HTR-8/SVneo (cell line): ENCODE measurements at places on chromosomes 16 and 17.
A peak's percentile ranks its signal among the peaks of the same experiment; 100 is the strongest.

DNA sequence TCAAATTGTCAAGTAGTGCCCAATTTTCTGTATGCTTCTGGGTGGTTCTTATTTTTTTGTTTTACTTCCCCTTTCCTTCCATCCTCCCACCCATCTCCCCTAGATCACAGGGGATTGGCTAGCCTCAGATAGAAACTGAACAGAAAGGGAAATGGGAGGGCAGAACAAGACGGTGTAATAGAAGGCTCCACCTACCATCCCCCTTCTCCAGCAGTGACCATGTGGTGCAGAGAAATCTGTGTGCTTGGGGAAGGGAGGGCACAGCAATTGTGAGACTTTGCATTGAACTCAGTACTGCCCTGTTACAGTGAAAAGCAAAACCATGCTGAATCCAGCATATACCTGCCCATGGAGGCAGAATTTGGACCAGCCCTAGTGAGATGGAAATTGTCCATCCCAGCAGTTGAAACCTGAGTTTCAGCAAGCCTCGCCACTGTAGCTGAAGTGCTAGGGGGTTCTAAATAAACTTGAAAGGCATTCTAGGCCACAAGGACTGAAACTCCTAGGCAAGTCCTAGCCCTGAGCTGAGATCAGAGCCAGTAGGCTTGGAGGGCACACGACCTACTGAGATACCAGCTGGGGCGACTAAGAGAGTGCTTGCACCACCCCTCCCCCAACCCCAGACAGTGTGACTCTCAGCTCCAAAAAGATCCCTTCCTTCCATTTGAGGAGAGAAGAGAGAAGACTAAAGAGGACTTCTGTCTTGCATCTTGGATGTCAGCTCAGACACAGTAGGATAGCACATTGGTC, 5.2 kb downstream of the SLFN11 start:
- no peak for DNase-seq

GRCh38 chr17:74898376-74898946, 5.0 kb upstream of the FADS6 start:
- no peak for DNase-seq

DNA sequence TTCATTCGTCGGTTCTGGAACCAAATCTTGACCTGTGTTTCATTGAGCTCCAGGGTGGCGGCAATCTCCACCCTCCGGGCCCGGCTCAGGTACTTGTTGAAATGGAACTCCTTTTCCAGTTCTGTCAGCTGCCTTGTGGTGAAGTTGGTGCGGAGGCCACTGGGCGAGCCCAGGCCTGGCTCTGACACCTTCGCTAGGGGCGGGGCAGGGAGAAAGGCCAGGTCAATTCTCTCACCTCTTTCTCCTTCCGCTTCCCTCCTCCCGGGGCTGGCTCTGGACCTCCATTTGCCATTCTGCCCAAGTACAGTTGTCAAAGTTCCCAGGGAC, 1.2 kb downstream of the HOXB1 start:
- no peak for DNase-seq

- no peak for DNase-seq
These were observed 655 bp downstream of the HIRIP3 start for GRCh38 chr16:29994600-29995323.

GRCh38 chr17:40345161-40345993, 19.2 kb downstream of the GJD3 start:
- DNase-seq, result peak; percentile 81

- DNase-seq, result no peak
These were observed 21.9 kb downstream of the KCNJ2 start for GRCh38 chr17:70190959-70191805.

- DNase-seq, result no peak
These were observed 184.9 kb upstream of the CDH11 start for GRCh38 chr16:65306722-65307121.

- DNase-seq, result no peak
These were observed 1.3 kb upstream of the SENP3 start for GRCh38 chr17:7560172-7561027.

DNA sequence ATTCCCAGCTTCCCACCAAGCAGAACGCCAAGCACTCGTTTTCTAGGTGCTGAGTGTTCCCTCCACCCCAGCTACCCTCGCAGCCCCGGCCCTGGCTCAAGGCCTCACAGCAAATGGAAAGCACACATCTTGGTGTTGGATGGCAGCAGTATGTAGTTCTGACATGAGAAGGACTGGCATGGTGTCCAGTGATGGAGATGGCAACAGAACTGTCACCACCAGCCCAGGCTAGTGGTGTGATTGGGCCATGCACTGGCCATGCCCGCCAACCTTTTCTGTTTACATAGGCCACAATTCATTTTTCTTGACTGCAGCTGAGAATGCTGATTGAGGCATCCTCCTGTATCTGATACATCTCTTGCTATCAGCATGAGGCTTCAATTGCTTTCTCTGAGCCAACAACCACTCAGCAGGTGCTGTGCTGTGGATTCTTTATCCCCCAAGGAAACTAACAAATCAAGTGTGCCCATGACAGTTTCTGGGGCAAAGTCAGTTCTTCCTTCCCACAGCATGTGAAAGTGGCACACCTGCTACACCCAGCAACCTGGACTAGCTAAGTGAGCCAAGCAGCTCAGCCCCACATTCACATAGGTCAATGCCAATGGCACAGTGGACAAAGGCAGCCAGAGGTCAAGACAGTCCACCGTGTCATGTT, 3.8 kb downstream of the SLC12A4 start:
- DNase-seq, result no peak

- no peak for DNase-seq
These were observed 52.5 kb downstream of the BANP start for GRCh38 chr16:88003736-88004135.

DNA sequence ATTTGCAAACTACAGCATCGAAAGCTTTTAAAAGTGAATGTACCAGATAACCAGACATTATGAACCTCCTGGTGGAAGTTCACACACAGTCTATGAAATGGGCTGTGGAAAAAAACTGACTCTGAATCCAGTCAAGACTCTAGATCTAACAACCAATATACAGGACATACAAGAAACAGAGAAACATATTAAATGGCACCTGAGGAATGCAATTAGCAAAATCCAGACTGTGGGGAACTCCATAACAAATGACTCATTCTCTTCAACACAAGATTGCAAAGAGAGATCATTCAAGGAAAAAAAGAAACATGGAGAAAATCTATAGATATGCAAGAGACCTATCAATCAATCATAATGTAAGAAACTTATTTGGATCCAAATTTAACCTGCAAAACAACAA, 119.0 kb downstream of the MYO1D start:
- no peak for DNase-seq

GRCh38 chr17:57908278-57908677, 46.9 kb downstream of the CUEDC1 start:
- DNase-seq, result no peak

- DNase-seq, result no peak
These were observed at the start of gene FAM20A for GRCh38 chr17:68600931-68601564. TSS of gene FAM20A (minus strand) at chr17:68601367. CDS start at chr17:68600666, 701 bp downstream.

DNA sequence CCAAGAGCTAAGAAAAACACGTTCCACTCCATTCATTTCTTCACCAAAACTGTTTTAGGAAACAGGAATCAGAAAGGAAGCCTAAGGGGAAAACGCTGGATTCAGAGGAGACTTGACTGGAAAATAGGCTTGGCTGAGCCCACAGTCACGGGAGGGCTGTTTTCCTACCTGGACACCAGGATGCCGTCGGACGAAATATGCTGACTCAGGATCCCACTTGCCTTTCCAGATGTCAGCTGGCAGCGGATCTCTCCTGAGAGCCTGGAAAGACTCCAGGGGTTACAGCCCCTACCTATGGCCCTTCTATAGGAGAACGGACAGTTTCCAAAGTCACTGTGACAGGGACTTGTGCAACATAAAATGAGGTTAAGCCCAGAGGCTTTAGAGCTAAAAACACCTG, 245.1 kb downstream of the C16orf95 start:
- DNase-seq, result no peak

DNA sequence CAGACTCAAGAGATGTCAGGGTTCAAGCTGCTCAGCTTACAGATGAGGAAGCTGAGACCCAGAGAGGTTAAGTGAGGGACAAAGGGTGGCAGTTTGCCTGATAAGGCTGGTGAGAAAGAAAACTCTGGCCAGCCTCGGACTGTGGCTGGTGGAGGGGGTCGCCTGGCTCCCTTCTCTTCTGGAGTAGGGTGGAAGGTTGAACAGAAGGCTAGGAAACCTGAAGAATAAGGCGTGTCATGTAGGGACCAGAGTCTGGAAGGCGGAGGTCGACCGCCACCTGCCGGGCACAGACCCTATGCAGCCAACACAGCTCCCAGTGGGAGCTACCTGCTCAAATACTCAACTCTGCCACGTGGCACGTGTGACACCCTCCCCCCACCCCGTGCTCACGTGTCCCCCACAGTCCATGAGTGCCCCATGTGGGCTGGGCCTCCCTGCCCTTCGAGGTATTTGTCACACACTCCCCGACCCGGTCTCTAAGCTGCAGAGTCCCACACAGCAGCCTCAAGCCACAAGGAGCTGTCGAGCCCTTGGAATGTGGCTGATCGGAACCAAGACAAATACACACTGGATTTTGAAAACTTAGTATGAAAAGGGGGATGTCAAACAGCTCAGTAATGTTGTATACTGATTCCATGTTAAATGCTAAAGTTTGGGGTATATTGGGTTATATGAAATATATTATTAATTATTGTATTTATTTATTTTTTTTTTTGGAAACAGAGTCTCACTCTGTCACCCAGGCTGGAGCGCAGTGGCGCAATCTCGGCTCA, 11.8 kb downstream of the HID1 start:
- peak; percentile 67 for DNase-seq

- no peak for DNase-seq
These were observed 22.6 kb downstream of the ACSM1 start for GRCh38 chr16:20674684-20675487.

DNA sequence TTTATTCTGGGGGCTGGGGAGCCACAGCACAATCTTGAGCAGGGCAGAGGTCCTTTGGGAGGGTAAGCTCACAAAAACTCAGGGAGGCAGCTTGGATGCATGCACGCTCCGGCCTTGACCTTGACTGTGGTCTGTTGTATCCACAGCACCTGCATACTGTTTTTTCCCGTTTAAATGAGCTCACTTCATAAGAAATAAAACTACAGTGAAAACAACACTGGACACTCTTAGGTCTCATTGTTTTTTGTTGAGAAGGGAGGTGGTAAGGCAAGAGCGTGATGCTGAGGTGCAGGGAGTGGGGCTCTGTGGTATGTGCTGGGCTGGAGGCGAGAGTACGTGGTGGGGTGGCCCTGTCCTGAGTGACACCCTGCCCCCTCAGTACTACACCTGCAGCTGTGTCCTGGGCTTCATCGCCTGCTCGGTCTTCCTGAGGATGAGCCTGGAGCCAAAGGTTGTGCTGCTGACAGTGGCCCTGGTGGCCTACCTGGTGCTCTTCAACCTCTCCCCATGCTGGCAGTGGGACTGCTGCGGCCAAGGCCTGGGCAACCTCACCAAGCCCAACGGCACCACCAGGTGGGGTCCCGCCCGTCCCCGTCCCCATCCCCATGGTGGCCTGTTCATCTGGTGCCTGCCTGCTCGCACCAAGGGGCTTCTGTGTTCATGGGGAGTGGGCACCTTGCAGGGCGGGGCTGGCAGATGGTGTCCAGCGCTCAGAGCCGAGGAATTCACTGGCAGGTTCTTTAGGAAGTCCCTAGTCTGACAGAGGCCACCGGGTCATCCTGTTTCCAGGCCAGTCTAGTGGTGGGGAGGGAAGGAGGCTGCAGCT, 44.2 kb downstream of the ADCY7 start:
- no peak for DNase-seq

DNA sequence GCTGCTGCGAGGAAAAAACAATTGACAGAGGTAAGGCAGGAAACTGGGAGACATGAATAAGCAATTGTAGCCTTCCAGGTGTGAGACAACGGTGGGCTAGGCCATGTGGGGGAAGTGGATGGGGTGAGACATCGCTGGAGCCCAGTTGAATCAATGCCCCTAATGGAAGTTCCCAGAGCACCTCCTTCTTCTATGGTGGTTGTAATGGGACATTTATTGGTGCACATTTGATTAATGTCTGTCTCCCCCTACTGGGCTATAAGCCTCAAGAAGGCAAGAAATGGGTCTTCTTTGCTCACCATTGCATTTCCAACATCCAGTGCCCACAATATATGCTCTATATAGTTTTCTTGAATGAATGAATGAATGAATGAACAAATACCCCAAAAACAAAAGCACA, 22.7 kb upstream of the CD300E start:
- DNase-seq, result peak; percentile 51

DNA sequence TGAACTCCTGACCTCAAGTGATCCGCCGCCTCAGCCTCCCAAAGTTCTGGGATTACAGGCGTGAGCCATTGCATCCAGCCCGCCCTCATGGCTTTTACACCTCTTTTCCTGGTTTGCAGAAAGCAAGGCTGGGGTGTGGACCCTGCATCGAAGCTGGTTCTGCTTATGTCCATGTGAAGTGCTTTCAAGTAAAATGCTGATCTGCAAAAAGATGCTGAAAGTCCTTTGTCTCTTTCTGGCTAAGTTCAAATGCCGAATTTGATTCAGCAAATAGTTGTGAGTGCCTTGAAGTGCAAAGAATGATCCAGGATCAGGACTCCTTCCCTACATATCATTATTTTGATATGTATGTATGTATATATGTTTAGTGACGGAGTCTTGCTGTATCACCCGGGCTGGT, 17.1 kb downstream of the NAA60 start:
- DNase-seq, result no peak

- no peak for DNase-seq
These were observed 36.3 kb downstream of the ADGRG5 start for GRCh38 chr16:57578521-57579360.

GRCh38 chr16:1615761-1616160, 3.6 kb downstream of the CRAMP1 start:
- DNase-seq, result no peak

- DNase-seq, result no peak
These were observed 29.6 kb downstream of the XPO6 start for GRCh38 chr16:28182183-28182582.

DNA sequence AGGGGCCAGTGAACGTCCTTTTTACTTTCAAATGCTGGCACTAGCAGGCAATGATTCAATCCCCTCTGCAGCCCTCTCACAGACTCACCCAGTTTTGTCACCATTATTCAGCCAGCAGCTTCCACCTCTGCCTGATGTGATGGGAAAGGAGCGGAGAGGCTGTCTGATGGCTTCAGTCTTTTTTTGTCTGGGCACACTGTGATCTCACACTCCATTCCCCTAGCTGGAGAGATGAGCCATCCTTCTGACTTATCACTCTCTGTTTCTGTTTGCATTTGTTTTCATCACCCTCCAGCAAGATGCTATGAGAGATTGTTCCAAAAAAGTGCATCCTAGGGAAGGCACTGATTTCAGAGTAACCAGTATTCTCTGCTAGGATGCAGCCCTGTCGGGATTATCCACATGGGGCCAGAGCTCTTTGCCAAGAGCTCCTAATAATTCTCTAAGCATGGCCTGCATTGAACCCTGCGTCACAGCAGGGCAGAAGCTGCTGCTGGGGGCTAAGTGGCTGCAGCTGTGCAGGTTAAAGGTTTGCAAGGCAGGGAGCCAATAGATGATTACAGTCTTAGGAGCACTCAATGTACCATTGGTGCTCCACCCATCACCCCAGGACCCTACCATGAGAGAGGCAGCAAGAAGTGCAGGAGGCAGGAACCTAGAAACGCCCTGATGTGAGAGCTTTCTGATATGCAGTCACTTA, 236.1 kb upstream of the C16orf82 start:
- DNase-seq, result no peak

- DNase-seq, result no peak
These were observed 4.6 kb upstream of the KCNJ16 start for GRCh38 chr17:70070305-70071027.

- DNase-seq, result peak; percentile 74
These were observed 16.8 kb downstream of the NQO1 start for GRCh38 chr16:69709456-69710084.
